NCI-H524 treated with DMSO at 0.1 percent for 48 hours (cell line): ENCODE measurements at places on chromosomes 11 and 22.
A peak's percentile ranks its signal among the peaks of the same experiment; 100 is the strongest.

DNA sequence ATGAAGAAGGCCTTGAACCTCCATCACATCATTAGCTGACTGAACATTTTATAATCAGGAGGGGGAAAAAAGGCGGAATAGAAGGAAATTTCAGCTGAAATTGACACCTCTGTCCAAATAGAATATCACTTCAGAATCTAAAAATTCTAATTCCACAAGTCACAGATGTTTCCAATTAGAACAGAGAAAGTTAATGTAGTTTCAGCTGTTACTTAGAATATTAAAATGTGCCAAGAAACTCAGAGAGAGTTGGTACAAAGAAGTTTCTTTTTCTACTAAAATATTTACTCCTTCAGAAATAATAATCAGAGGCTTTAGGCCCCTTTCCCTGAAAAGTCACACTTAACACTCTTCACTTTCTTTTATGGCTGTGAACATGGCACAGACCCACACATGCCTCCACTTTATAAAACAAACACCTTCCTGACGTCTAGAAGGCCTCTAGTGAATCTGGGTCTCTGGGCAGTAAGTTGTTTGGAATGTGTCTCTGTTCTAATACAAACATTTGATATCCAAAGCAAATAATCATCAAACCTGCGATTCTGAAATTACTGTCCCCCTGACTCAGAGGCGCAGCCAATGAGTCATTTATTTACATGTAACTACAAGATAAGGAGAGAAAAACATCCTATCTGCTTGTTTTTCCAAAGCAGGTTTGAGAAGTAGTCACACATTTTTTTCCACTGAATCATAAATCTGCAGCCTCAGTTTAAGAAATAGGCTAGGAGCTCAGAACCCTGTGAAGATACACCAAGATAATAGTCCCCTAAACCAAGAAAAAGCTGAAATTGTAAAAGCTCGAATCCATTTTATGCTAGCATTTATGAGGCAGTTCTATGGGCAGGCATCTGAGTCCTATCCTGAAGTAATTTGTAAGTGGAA is 148.4 kb downstream of the ME3 start:
- DNase-seq, result no peak

- no peak for DNase-seq
These were observed 20.5 kb upstream of the AMOTL1 start for GRCh38 chr11:94747601-94748041.

DNA sequence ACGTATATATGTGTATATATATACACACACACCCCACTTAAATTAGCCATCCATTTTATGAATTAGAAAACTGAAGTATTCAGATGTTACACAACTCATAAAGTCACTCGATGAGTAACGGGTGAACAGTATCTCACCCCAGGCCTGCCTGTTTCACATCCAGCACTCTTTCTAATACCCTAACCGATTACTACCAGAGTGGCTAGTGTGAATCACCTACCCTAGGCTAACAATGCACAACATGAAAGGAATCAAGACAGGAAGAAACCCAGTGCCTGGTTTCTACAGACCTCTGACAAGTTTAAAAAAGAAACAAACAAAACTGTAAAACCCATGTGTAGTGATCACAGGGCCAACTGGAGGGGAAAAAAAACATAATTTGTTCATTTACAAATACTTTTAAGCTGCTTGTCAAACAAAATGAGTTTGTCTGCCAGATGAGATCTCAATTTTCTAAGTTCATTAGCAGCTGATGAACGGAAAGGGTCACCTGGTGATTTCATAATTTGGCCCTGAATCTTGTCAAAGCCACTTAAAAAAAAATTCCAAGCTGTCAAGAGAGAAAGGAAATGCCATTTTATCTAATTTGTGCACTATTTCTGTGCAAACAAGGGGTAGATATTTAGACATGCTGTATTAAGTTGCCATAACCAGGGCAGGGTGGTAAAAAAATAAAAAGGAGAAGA is 134.8 kb downstream of the LARGE1 start:
- no peak for DNase-seq

- no peak for DNase-seq
These were observed 47.1 kb downstream of the ZNRF3 start for GRCh38 chr22:28930357-28931007.

DNA sequence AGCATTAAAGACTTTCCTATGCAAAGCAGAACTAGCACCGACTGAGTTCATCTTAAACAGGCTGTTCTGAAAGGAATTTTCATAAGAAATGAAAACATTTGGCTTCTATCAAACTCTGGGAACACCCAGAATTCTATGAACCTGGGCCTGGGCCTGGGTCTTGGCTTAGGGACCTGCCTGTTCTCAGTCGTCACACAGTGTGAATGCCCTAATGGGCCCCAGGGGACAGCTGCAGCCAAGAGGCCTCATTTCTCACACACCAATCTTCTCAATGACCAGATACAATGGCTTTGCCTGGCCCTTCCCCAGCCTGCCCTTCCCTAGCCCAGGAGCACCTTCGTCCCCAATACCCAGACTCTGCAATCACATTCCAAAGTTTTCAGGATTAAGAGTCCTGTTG is 234.9 kb upstream of the ARHGAP20 start:
- no peak for DNase-seq

DNA sequence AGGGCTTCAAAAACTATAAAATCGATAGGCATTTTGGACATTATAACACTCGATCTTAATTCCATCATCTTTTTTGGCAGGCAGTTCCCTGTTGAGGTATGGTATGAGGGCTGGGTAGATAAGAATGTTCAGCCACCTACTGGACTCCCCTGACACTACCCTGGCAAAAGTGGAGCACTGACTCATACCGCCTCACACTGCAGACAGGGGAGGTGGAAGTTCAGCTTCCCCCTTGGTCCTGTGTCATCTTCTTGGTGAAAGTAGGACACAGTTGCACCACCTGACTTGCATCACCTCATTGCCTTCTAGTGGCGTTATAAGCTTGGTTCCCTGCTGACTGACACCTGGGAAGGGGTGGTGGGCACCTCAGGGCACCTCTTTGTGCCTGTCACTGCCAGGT is 30.4 kb downstream of the PAAF1 start:
- no peak for DNase-seq

GRCh38 chr11:14258221-14258935 is 100.6 kb downstream of the RRAS2 start:
- DNase-seq, result no peak

DNA sequence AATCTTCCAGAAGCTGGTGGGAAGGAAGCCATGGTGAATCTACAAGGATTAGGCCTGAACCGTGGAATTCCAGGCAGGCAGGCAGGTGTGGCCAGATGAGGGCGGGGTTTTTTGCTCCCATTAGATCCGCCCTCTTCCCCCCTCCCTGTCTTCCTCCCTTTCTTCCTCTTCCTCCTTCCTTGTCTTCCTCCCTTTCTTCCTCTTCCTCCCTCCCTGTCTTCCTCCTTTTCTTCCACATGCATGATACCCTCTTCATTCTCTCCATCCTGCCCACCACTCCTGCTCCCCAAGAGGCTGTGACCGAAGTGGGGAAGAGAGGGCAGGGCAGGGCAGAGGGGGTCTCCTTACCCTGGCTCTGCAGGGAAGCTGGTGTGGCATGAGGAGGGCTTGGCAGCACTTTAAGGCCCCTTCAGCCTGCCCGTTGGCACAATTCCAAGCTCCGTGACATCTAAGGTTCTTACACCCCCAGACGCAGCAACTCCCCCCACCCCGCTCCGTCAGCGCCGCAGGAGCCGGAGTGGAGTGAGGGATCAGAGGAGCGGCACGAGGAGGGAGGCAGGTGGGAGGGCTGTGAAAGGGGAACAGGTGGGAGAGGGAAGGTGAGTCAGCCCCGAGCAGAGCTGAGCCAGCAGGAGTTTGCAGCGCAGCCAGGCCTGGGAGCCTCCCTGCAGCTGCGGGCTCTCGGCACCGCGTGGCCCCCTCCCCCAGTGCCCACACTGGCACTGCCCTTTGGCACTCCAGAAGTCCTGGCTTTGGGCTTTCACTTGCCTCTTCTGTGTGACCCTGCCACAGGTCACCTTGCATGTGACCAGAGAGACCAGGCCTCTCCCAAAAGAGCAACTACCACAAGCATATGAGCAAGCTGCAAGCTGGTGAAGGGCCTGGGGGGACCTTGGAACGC is 32.1 kb downstream of the KCNJ4 start:
- no peak for DNase-seq

- no peak for DNase-seq
These were observed 9.8 kb downstream of the IL17REL start for GRCh38 chr22:50002791-50003190.

GRCh38 chr22:30370641-30371230 is 13.9 kb downstream of the CCDC157 start:
- peak; percentile 41 for DNase-seq

- DNase-seq, result no peak
These were observed 54.1 kb upstream of the SLC25A1 start for GRCh38 chr22:19232623-19233022.

DNA sequence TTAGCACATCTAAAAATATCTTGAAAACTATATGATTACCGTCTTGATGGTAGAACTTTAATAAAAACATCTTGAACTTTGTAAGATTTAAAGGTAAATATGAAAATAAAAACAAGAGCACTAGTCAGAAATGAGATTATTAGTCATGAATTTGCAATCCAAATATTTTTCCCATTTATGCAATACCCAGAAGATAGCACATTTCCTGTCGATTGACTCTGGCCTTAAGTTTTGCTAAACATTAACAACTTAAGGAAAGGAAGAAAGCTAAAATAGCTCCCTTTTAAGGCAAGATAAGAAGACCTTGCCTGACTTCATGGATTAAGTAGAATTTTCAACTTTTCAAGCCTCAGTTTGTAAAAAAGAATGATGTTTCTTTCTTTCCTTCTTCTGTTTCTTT is 1374.7 kb upstream of the RAG2 start:
- DNase-seq, result no peak

DNA sequence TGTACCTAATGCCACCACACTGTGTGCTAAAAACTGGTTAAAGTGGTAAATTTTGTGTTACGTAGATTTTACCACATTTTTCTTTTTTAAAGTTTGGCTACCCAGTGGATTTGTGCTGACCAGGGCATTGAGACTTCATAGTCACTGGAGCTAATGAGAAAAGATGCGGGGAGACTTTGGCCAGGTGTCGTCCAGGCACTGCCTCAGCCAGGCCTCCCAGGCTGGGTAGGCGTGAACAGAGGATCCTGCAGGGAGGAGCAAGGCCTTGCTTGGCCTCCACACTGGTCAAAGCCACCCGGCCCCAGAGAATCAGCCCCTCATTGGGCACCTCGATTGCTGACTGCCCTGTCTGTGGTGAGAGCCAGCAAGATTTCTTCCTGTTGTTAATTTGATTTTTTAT is 13.4 kb upstream of the MGAT3 start:
- DNase-seq, result no peak

DNA sequence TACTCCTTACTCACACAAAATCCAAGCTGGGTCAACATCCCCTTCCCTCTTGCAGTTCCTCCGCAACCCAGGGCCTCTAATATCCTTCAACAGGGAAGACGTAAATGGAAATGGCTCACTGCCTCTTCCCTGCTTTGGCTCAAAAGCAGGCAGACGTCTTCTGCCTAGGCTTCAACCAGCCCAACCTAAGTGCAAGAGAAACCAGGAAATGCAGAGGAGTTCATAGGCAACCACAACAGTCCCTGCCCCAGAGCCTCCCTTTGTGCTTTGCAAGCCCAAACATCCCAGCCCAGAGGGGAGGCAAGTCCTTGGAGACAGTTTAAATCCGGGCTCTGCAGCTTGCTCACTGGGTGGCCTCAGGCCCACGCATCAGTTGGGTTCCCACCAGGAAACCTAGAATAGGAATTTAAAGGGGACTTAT is 33.3 kb downstream of the CD6 start:
- no peak for DNase-seq

DNA sequence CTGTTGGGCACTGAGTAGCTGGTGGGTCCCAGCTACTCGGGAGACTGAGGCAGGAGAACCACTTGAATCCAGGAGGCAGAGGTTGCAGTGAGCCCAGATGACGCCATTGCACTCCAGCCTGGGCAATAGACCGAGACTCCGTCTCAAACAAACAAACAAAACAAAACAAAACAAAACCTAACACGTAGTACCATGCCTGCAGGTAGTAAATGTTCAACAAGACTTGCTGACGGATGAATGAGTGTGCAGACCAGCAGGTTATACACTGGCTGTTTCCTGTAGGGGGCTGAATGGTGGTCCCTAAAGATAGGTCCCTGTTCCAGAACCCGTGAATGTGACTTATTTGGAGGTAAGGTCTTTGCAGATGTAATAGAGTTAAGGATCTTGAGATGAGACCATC is 12.8 kb upstream of the MRGPRD start:
- DNase-seq, result no peak

DNA sequence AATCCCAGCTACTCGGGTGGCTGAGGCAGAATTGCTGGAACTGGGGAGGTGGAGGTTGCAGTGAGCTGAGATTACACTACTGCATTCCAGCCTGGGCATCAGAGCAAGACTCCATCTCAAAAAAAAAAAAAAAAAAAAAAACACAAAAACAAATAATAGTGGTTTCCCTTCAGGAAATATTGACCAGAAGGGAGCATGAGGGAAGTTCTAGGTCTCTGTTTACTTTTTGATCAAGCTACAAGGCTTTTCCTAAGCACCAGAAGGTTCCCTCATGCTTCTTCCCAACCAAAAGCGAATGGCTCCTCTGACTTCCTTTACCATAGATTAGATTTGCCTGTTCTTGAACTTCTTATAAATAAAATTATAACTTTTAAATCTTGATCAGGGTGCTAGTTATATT is 18.3 kb downstream of the MYO18B start:
- DNase-seq, result no peak

- DNase-seq, result no peak
These were observed 19.4 kb downstream of the ELFN2 start for GRCh38 chr22:37407856-37408255.

DNA sequence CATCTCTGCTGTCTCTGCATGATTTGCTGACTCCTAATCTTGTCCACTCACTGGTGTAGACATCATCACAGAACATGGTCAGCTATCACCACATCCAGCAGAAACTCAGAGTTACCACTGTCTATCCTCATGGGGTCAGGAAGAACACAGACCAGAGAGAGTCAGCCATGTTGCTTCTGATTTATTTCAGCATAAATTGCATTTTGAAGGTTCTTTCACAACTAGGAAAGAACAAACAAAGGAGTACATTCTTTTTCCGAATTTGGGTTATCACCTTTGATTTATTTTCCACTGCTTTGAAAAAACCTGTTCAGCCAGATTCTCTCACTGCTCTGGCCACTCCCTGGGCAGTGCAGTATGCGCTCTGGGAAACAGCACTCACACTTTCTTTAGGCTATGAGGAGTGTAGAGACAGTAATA is 172.0 kb upstream of the MTMR2 start:
- DNase-seq, result no peak

DNA sequence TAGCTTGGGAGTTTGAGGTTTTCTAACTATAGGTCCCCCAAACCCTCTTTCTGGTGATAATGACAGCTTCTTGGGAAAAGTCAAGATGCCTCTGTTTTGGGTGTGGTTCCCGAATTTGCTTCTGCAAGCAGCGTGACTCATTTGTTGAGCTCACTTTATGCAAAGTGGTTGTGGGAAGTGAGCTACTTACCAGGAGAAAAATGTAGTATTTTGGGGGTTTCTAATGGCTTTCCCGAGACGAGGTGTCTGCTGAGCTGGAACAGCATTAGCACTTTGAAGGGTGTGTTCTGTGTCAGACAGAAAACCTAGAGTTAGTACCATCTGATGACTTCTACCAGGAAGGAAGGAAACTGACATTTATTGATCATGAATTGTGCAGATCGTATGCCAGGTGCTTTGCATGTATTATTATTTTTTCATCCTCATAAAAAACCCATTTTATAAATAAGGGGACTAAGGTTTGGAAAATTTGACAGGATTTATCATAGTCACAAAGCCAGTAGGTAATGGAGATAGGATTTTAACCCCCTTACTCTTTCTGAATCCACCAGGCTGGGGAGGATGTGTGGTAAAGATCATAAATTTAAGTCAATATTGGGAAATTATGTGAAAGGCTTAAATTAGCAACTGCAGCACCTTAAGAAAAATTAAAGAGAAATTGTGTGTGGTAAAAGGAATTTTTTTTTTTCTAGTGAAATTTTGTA is 108.8 kb upstream of the CD44 start:
- DNase-seq, result no peak
